ENCODE measurements at places on chromosomes 6 and 20. TPM values are rescaled to one million over a fixed set of nuclear protein-coding genes. Genes with fewer than 3 reads are reported as not detected.

GRCh38 chr20:18101125-18101810 is 36.4 kb upstream of the KAT14 start:
- no peak for DNase-seq

DNA sequence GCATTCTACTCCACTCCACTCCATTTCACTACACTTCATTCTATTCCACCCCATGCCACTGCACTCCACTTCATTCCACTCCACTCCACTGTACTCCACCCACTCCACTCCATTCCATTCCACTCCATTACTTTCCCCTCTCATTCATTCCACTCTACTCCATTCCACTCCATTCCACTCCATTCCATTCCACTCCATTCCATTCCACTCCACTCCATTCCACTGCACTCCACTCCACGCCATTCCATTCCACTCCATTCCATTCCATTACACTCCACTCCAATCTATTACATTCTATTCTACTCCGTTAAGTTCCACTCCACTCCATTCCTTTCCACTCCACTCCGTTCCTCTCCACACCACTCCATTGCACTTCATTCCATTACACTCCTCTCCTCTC is 25.0 kb upstream of the DEFB125 start:
- no peak for DNase-seq

GRCh38 chr6:113540466-113540865 is 316.7 kb upstream of the MARCKS start:
- DNase-seq: no peak

DNA sequence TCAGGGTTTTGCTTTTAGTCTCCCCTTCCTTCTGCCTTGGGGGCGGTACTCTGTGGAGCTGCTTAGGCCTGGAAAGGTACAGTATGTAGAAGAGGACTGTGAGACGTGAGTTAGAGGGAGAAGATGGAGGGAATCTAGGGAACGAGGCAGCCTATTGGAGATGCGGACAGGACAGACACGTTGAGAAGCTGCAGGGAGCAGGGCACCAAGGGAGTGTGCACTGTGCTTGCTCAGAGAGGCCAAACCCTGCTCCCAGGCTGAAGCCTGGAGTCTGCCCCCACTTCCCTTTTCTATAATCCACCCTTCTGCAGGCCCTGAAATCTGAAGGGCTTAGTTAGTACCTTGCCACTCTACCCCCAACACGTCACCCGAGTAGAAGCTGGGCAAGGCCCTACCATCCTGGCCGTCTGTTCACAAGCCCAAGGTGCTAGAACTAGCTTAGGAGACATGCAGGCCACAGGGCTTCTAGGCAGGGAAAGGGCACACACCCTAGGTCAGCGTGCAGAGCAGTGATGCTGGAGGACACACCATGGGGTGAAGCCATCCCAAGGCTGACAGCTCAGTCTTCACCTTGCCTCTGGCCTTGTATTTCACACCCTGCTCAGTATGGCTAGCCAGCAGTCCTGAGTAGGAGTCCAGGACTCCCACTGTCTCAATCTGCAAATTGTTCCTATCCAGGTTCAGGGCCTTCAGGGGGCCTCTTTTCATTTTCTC is 6.9 kb downstream of the TP53INP2 start:
- no peak for DNase-seq

DNA sequence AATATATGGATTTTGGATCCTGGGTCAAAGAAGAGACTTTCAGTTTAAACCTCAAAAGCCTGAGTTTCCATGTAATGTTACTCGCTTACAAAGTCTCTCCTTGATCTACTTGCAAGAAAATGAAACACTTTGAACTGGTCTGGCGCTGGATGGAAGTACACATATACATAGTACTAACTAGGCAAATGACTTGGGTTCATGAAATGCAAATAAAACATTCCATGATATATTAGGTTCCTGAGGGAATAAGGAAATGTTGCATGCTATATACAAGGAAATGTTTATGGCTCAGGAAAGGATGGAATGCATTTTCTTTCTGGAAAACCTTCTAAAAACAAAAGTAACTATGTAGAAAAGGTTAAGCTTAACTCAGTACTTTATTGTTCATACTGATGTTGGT is 11.4 kb upstream of the TXLNB start:
- no peak for DNase-seq

- no peak for DNase-seq
These were observed 372.7 kb upstream of the SULF2 start for GRCh38 chr20:48158014-48158413.

The OPN5 gene
- total RNA-seq: not detected

DNA sequence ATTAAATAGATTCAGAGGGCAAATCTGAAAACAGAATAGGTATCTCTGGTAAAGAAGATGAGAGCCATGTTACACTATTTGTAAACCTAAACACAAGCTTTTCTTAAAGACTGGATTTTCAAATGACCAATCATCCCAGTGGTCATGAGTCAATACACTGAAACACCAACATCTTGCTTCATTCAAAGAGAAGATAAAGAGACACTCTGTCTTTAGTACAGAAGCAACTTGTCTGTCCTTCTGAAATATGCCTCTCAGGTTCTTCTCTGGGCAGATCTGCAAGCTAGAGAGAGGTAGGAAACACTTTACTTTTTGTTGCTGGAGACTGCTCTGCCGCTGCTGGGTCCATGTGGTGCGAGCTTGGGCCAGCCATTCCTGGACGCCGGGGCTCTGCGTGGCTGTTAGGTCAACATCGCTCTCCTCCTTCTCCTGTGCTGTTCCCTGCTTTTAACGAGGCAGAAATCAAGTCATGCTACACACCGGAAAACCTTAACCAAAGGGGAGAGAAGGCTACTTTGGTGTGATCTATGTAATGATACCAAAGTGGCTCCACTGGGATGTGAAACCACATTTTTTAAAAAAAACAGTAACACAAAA is 368.2 kb downstream of the SYNE1 start:
- no peak for DNase-seq

DNA sequence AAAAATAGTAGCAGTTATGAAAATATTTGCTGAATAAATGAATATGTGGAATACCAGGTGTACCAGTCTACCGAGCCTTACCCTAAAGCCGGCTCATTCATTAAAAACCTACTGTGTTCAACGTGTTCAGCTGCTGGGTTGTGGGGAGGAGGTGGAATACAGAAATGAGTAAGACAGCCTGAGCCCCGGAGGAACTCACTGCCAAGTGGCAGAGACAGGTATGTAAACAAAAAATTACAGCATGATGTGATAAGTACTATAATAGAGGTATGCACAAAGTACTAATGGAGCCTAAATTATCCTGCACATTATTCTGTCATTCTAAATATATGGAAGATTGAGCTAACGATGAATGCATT is 6.8 kb upstream of the ADTRP start:
- DNase-seq: no peak
